Adrenal gland (tissue), 19 donors: ENCODE measurements at places on chromosomes 2 and 18. TPM values are rescaled to one million over a fixed set of nuclear protein-coding genes. Genes with fewer than 3 reads are reported as not detected.

BBS5 gene
- total RNA-seq = 4.1 TPM

TFPI gene
- total RNA-seq = 46.8 TPM

LRRC30 gene
- total RNA-seq = not detected

SCN2A gene
- 0.72 TPM for total RNA-seq

CROCC2 gene
- 0.65 TPM for total RNA-seq

SERPINB4 gene
- total RNA-seq = not detected

CNRIP1 gene
- 16.3 TPM for total RNA-seq

CDCA7 gene
- total RNA-seq = 0.18 TPM

COLEC12 gene
- 9.7 TPM for total RNA-seq

ANKRD30B gene
- not detected for total RNA-seq

RAB6D gene
- not detected for total RNA-seq

ERFE gene
- not detected for total RNA-seq

ACVR1C gene
- 0.42 TPM for total RNA-seq

BMP10 gene
- total RNA-seq = not detected

GRB14 gene
- total RNA-seq = 31.2 TPM

FAM110C gene
- 7.8 TPM for total RNA-seq

ITGB6 gene
- 0.53 TPM for total RNA-seq

CD8B2 gene
- total RNA-seq = not detected

C2orf15 gene
- total RNA-seq = 1.1 TPM

TSPYL6 gene
- not detected for total RNA-seq

IGFBP5 gene
- 101 TPM for total RNA-seq

CNGA3 gene
- total RNA-seq = not detected

HOXD9 gene
- 3.1 TPM for total RNA-seq
